ENCODE measurements at places on chromosomes 7 and 10.
A peak's percentile ranks its signal among the peaks of the same experiment; 100 is the strongest.

- DNase-seq, result no peak
Observed at GRCh38 chr7:36923943-36924436, 199.7 kb upstream of the AOAH start.

- no peak for DNase-seq
Observed at GRCh38 chr10:123073187-123073586, 62.6 kb upstream of the HMX3 start.

DNA sequence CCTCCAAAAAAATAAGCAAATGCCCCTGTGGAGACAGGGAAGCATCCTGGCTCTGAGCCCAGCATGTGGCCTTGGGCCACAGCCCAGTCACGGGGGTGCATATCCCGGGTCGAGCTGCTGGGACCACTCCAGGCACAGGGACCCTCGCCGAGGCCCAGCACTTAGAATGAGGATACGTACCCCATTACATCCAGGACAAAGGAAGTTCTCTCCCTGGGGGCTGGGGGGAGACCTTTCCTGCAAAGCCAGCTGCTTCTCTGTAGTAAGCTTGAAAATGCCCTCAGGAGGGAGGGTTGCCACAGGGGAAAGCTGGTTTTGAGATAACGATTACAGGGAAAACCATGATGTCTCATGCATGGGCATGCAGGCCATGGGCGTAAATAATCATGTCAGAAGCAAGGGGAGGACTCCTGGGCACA lies 75.5 kb downstream of the HIPK2 start:
- peak; percentile 77 for DNase-seq

GRCh38 chr10:83886871-83887270 lies 252.4 kb upstream of the GHITM start:
- DNase-seq, result no peak

GRCh38 chr10:104895541-104895940 lies 254.5 kb downstream of the SORCS3 start:
- DNase-seq, result peak; percentile 24

DNA sequence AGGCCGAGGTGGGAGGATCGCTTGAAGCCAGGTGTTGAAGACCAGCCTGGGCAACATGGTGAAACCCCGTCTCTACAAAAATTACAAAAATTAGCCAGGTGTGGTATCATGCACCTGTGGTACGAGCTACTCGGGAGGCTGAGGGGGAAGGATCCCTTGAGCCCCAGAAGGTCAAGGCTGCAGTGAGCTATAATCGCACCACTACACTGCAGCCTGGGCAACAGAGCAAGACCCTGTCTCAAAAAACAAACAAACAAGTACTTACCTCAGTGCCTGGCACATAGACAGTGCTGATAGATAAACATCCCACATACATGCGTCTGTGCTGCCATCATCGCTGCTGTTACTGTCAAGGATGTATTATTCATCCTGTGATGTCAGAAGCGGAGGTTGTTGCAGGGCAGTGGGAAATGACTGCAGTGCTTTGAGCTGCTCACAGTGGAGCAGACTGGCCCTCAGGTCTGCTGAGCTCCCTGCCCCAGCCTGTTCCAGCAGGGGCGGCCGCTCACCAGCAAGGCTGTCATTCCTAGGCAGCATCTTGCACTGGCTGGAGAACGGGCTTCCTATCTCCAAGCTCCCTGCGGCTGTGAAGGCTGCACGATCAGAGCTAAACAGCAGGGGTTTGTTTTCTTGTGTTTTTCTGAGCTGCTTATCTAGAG lies 18.6 kb downstream of the FOXK1 start:
- DNase-seq, result no peak

DNA sequence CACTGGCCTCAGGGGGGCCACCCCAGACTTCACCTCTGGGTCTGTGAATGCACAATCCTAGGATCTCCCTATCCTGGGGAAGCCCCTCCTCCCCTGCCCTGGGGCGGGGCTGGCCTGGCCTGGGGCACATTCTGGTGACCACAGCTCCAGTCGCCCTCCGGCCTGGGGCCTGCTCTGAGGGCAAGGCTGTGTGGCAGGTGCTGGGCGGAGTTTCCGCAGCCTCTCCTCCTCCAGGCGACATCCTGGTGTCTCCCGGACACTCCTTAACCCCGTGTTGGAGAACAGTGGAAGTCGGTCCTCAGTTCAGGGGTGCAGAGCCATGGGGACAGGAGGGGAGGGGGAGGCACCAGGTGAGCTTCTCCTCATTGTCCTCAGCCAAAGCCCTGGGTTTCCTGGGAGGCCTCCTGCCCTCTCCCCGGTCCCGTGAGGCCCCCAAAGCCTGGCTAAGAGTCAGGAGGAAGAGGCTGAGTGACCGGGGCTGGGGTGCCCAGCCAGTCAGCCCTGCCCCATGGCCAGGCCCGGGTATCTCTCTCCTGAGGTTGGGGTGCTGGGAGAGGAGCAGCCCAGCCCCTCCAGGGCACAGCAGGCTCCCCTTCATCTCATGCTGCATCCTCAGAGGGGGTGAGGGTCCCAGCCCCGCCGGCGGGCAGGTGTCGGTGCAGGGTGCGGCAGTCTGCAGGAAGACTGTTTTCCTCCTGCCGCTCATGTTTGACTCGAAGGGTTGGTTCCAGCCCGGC lies 22.6 kb downstream of the UNCX start:
- DNase-seq, result no peak

DNA sequence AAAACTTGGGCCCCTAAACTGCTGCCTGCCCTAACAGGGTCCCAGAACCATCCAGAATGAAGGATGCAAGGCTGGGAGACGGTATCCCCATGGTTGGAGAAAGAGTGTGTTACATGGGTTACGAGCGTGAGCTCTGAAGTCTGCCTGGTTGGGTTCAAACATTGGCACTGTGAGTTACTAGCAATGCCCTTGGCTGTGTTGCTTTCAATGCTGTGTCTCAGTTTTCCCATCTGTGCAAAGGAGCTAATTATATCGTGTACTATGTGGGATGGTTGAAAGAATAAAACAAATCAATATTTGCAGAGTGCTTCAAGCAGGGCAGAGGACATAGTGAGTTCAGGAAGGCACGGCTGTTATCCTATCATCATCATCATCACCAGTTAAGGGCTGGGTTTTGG lies 114.7 kb downstream of the ZMIZ1 start:
- no peak for DNase-seq

- peak; percentile 71 for DNase-seq
Observed at GRCh38 chr7:151247611-151248345, 716 bp downstream of the SMARCD3 start.

GRCh38 chr10:8674230-8674629 lies 619.7 kb downstream of the GATA3 start:
- no peak for DNase-seq

DNA sequence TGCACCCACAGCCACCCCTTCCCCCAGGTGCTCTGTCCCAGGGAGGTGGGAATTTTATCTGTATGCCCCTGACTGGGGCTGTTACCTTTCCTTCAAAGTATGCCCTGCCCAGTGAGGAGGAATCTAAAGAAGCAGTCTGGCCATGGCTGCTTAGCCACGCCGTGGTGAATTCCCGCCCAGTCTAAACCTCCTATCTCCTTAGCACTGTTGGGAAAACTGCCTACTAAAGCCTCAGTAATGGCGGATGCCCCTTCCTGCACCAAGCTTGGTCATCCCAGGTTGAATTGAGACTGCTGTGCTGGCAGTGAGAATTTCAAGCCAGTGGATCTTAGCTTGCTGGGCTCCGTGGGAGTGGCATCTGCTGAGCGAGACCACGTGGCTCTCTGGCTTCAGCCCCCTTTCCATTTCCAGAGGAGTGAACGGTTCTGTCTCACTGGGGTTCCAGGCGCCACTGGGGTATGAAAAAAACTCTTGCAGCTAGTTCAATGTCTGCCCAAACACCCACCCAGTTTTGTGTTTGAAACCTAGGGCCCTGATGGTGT lies 87.2 kb downstream of the ABCC2 start:
- no peak for DNase-seq

DNA sequence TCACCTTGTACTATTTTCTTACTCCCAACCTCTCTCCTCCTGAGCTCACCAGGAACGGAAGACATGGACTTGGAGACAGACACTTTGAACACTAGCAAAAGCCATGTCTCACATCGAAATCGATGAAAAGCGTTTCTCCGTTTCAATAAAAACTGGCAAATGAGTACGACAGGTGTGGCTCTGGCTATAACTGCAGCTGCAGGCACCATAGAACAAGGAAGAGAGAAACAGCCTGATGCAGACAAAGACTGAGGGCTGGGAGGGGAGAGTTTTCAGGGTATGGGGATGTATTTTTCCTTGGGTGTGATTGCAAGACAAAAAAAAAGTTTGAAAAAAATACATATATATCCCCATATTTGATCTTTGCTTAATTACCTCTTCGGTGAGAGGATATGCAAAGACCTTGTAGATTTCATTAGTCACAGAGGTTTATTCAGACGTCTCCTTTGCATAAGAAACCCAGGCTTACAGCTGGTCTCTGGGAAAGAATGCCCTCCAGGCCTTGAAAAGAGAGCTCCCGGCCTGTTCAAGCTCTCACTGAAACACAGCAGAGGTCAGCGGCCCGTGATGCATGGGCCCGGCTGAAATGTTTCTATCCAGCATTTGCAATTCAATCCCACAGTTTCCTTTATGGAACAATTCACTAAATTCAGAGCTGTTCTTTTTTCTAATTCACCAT lies 63.1 kb downstream of the TLL2 start:
- DNase-seq, result no peak

DNA sequence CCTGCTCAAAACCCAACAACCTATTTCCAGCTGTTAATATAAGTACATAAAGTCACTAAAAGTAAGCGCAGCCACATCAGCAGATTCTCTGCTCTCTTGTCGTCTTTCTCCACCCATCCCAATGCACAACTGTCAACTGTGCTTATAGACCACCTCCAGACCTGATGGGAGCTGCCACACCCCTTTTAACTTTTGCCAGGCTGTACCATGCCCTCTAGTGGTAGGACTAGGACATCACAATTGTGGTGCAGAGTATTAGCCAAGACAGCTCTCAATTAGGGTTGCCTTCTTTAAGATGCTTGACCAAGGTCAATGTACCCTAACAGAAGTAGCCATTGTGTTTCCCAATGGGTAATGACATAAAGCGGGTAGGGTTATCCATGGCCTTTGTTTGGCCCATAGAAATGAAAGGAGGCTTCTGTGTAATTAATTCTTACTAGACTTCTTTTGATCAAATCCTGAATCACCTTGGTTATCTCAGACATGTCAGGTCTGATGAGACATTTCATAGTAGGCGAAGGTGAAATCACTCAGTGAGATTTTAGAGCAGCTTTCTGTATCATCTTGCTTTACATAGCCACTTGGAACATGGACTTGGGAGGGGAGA lies 68.1 kb downstream of the SCRN1 start:
- peak; percentile 81 for DNase-seq

- no peak for DNase-seq
Observed at GRCh38 chr10:287814-288213, 152.6 kb downstream of the ZMYND11 start.

DNA sequence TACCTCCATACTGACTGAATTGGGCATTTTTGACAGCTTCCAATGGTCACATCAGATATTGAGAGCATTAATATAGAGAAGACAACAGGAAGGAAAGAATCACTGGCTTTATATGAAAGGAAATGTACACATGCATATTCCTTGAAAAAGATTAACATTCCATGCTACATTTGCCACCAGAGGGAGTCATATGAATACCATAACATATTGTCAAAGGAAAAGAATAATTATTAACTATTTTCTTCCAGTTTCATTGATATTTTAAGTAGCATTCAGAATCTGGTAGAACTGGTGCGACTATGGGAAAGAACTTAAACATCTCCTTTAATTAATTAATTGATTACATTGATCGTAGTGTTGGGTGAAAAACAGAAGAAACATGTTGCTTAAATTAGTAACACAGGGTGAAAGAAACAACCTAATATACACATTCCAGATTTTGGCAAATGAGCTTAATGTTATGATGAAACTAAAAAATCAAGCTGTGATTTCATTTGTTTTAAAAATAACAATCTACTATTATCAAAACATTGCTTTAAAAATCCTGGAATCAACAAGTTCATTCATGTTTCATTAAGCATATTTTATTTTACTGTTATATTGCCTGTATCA lies 71.5 kb downstream of the GPR85 start:
- peak; percentile 55 for DNase-seq

DNA sequence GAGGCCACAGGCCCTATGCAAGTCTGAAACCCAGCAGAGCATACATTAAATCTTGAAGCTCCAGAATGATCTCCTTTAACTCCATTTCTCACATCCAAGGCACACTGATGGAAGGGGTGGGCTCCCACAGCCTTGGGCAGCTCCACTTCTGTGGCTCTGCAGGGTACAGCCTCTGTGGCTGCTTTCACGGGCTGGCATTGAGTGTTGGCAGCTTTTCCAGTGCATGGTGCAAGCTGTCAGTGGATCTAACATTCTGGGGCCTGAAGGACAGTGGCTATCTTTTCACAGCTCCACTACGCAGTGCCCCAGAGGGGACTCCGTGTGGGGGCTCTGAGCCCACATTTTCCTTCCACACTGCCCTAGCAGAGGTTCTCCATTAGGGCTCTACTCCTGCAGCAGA lies 265.7 kb upstream of the MAGI2 start:
- no peak for DNase-seq

DNA sequence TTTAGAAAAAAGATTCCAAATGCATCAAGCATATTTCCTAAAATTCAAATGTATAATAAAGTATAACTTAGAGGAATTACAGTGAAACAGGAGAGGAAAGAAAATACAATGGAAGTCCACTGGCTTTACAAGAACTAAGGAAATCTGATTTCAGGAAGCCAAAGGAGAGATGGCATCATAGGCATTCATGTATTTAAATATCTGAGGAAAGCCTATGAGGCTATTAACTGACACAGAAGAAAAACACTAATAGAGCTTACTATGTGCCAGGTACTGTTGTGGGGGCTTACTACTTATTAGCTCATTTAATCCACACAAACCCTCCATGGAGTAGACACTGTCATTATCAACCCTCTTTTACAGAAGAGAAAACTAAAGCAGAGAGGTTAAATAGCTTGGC lies 92.2 kb downstream of the SRPK2 start:
- no peak for DNase-seq

DNA sequence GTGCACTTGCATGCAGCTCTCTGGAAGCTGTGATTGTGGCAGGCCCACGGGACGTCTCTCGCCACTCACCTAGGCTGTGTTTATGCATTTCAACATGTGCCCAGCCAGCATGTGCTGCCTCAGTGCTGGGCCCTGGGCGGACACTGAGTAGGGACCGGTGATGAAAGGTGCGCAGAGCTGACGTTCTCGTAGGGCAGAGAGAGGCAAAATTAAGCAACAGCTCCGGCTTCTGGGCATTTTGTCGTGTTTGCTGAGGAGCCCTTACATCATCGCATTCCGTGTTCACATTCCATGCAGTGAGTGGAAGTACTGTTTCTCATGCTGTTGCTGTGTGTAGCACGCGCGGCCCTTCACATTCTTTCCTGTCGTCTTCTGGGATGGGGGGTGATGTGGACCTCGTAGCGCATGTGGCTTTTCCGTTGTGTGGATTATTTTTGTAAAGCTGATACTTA lies 50.5 kb downstream of the PRF1 start:
- no peak for DNase-seq

GRCh38 chr10:5434017-5434753 lies 21.8 kb downstream of the NET1 start:
- DNase-seq, result peak; percentile 47

DNA sequence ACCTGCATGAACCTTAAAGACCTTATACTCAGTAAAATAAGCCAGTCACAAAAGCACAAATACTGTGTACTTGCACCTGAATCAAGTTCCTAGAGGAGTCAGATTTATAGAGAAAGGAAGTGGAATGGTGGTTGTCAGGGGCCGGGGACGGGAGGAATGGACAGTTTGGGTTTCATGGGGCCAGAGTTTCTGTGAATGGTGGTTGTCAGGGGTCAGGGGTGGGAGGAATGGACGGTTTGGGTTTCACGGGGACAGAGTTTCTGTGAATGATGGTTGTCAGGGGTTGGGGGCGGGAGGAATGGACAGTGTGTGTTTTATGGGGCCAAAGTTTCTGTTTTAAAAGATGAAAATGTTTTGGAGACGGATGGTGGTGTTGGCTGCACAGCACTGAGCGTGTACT lies 260.0 kb upstream of the MKI67 start:
- DNase-seq, result no peak

Measured in SK-N-SH (cell line).